ENCODE measurements at places on chromosomes 2 and 18. TPM values are rescaled to one million over a fixed set of nuclear protein-coding genes. Genes with fewer than 3 reads are reported as not detected.

Gene AGXT
- not detected for total RNA-seq

DNA sequence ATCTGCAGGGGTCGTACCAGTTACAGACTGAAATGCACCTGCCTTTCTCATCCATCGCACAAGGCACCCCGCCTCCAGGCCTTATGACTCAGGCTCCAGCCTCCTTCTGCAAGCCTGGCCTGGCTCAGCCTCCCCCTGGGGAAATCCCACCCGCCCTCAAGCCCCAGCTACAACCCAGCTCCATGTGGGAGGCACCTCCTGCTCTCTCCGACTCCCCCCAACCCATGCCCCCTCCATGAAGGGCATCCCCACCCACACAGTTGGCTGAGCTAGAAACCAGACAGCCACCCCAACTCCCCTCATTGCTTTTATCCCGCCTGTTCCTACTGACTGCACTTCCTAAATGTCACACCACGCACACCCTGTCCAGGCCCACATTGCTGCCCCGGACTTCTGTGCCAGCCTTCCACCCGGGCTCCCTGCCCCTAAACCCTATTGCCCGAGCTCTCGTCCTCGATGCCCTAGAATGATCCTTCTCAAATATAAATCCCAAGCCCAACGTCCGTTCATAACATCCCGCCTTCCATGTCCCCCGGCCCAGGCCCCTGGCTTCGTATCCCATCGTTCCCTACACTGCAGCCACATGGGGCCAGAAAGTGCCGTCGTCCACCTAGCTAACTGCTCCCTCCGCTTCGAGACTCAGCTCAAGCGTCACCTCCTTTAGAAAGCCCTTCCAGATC is 9.9 kb downstream of the DNMT3A start:
- H3K27ac ChIP-seq: no peak overlapping the region
- peaks cover 14% of the 10 kb centered on the region for H3K4me1 ChIP-seq
- no peaks in the 10 kb centered on the region for H3K36me3 ChIP-seq
- no peak for DNase-seq

- H3K4me1 ChIP-seq: peaks cover 11% of the 10 kb centered on the region
- no peak overlapping the region for H3K4me3 ChIP-seq
- DNase-seq: no peak
- H3K36me3 ChIP-seq: no peaks in the 10 kb centered on the region
- H3K27me3 ChIP-seq: no peaks in the 10 kb centered on the region
Observed at GRCh38 chr2:120912101-120912985, 176.7 kb downstream of the GLI2 start.

GRCh38 chr2:27320958-27321543 is 1.8 kb downstream of the MPV17 start:
- no peak for DNase-seq
- no peaks in the 10 kb centered on the region for H3K4me1 ChIP-seq
- no peak overlapping the region for H3K27ac ChIP-seq
- H3K4me3 ChIP-seq: no peak overlapping the region

Gene AQP12A
- total RNA-seq: not detected

Gene LIMS3
- 2.0 TPM for total RNA-seq

GRCh38 chr2:235523486-235524150 is 29.8 kb downstream of the AGAP1 start:
- H3K4me1 ChIP-seq: peaks cover 10% of the 10 kb centered on the region
- DNase-seq: no peak

Gene ALKAL2
- 10.4 TPM for total RNA-seq

Measured in H1 (cell line).